ENCODE measurements at places on chromosomes 7 and 10.

- DNase-seq = peak; percentile 58
These were observed 111.1 kb upstream of the TCF7L2 start for GRCh38 chr10:112838784-112839481.

- no peak for DNase-seq
These were observed 174.2 kb upstream of the INSYN2A start for GRCh38 chr10:127370601-127371000.

GRCh38 chr10:97796651-97797050, 24.9 kb upstream of the SFRP5 start:
- DNase-seq = no peak

DNA sequence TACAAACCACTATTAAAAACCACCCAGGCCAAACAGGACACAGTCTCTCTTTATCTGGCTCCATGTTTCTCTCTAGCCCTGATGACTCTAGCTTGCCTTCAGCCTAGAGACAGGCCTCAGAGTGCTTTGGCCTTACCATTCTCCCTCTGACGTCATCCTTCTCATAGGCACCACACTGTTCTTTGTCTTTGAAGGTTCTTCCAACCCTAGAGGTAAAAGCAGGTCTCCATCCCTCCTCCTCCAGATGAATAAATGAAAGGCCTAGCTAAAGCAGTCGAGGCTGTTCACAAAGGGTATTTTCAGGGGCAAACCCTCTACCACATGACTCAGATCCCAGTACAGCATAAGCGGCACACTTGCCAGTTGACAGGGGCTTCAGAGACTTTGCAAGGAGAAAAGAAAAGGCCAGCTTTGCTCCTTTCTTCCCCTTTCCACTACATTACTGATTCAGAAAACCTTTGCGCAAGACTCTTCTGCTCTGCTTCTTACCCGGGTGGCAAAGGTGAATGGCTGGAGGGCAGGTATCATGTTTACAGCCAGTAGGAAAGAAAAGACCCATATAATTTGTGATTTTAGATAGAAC, 14.8 kb downstream of the NFE2L3 start:
- DNase-seq = peak; percentile 9

GRCh38 chr7:80207501-80207900, 72.9 kb downstream of the GNAI1 start:
- DNase-seq = no peak

GRCh38 chr10:16663444-16663843, 141.8 kb upstream of the C1QL3 start:
- no peak for DNase-seq

GRCh38 chr7:26480156-26480555, 188.5 kb downstream of the SNX10 start:
- no peak for DNase-seq

DNA sequence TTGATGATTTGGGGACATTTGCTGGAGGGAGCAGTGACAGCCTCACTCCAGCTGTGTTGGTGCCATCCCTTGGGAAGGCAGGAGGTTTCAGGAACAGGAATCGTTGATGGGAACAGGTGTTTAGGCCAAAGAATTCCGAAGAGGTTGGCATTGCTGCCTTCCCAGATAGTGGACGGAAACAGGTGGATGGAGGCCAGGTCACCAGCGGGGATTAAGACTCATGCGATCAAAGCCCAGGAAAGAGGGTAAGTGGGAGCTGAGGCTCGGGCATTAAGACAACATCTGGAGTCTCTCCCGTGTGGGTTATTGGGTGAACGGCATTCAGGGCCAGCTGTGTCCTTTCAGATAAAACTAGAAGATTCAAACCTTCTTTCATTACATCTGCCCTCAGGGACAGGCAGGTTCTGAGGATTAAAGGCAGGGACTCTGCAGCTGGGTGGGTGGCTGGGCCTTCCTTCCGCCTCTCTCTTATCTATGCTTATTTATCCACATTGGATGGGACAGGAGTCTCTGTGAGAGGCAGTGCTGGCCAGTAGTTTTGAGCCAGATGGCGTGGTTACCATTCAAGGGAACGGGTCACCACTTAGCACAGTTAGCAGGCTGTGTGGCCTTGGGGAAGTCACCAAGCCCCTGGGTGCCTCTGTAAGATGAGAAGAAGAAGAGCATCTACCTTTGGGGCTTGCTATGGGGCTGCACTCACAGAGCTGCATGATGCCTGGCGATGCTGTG, 67.6 kb downstream of the INSIG1 start:
- no peak for DNase-seq

- DNase-seq = no peak
These were observed 30.1 kb upstream of the ZNF488 start for GRCh38 chr10:47414227-47414592.

GRCh38 chr10:25811052-25811685, 122.9 kb upstream of the MYO3A start:
- no peak for DNase-seq

DNA sequence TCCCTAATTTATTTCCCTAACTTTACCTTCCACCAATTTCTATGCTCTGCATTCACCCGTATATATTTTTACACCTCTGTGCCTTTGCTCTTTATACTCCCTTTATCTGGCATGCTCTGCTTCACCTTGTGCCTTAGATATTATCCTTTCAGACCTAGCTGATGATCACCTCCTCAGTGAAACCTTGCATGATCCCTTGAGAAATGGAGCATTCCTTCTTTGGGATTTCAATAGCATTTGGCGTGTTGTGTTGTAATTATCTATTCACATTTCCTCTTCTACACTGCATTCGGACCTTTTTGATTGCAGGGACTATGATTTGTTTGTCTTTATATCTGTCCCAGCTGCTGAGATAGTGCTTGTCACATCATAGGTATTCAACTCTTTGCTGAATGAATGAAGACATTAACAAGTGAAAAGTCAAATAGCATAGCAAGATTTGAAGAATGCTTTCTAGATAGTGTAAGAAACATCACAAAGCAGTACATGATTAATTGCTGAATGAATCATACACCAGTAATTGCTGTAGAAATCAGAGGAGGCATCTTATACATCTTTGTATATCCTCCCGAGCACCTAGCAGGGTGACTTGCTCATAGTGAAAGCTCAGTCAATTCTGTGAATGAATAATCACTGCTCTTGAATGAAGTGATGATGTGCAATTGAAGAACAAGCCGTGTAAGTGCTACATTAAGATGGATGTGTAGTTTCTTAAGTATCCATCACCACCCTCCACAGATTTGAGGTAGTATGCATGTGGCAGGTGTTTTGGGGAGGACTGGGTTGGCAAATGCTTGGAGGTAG, 2.0 kb upstream of the TM9SF3 start:
- DNase-seq = no peak

DNA sequence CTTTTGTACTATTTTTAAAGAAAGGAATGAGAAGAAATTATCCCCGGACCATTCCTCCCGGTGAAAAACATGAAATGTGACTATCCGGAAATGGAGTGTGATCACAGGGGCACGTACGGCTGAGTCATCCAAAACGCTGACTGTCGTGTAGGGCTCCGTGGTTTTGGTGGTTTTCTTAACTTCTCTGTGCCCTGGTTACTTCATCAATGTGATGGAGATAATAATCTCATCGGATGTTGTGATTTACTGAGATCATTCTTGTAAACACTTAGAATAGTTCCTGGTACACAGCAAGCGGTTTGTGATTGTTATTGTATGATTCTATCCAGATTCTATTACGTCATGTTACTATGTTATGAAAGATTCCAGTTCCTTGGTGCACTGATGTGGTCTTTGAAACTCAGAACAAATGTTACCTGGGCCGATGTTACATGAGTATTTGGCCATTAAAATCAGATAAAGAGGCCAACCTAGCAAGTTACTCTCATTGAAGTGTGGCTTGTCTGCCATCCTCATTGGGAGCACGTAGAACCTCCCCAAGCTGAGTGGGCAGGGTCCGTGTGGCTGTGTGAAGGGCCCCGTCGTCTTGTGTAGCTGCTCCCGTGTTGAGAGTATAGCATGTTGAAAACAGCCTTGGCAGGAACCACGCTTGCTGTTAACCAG, 99.5 kb downstream of the CAMK1D start:
- DNase-seq = no peak

DNA sequence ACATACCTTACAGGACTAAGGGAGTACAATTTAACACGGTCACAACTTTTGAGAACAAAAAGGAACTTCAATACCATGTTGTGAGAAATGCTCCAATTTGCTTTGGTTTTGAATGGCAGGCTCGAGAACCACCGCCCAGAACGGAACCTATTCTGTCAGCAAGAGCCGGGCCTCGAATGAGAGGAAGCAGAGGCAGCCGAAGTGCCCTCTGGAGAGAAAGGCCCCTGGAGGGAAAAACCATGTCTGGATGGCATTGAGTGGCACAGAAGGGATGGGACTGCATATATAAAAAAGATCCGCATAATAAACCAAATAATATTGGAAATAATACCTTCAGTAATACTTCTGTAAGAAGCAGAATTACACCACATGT, 85.6 kb downstream of the CHST15 start:
- no peak for DNase-seq

DNA sequence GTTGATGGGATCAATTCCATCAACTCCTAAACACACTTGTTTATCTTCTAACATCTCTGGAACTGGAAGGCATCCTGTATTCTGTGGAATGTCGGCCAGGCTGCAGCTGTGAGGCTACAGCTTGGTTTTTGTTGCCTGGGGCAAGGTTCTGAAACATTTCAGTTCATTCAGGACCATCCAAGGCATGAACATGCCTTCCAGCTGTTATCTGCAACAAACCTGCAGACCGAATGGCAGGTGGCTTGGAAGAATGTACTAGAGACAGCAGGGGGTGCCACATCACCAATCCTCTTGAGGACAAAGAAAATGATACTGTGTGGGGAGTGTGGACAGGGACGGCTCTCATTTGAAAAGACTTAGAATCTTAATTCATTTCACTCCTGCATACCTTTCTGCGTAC, 12.4 kb downstream of the PAPOLB start:
- DNase-seq = peak; percentile 88

GRCh38 chr10:25561758-25562157, 372.3 kb upstream of the MYO3A start:
- DNase-seq = no peak

DNA sequence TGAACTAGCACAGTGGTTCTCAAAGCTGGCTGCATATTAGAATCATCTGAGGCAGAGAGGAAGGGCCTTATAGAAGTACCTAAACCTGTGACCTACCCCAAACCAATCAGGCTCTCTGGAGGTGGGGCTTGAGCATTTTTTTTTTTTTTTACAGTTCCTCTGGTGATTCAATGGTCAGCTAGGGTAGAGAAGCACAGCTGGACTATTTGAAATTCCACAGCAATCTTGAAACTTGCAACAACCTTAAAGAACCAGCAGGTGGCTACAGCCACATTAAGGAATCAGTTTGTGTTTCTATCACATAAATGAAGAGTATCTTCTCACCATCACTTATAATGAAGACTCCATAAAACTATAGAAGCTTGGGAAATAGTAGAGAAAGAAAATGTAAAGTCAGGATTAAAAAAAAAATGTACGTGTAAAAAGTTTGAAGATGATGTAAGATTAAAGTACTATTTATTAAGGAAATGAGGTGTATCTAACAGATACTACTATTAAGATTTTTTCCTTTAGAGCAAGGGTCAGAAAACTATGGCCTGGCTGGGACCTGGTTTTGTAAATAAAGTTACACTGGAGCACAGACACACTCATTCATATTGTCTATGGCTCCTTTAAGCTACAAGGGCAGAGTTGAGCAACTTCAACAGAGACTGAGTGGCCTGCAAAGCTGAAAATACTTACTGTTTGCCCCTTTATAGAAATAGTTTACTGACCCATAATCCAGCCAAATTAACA, 3.8 kb downstream of the RTKN2 start:
- peak; percentile 89 for DNase-seq

DNA sequence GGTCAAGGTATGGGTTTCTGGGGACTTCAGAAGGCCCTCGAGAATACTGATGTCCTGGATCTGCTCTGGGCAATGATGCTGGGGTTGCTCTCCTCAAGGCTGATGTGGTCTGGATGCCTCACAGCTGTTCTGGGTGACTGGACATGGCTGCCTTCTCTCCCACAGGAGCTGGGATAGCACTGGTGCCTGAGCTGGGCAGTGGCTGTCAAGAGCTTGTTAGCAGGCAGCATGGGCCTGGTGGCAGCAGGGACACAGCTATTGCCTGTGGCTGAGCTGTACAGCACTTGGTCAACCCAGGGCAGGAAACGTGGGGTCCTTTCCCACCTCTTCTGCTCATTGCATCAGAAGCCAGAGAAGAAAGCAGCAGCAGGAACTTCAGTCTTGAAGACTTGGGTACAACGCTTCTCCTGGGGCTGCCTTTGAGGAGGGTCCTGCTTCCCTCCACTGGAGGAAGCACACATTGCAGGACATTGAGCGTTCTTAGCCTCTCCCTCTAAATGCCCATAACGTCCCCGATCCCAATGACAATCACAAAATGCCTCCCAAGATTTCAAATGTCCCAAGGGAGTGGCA, 13.0 kb downstream of the ADCYAP1R1 start:
- DNase-seq = peak; percentile 36

DNA sequence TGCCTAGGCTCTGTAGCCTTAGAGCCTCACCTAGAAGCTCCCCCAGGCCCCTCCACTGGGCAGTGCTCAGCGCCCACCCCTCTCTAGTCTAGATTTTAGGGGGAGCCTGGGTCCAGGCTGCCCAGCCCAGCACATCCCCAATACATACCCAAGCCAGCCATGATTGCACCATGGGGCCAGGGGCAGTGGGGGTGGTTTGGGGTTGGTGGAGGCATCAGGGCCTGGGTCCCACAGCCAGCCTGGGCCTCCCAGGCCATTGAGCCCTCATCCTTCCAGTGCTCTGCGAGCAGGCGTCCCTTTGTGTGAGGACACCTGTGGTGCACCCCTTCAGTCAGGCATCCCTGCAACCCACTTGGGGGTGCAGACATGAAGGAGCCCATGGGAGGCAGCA, 76.9 kb upstream of the RET start:
- no peak for DNase-seq

DNA sequence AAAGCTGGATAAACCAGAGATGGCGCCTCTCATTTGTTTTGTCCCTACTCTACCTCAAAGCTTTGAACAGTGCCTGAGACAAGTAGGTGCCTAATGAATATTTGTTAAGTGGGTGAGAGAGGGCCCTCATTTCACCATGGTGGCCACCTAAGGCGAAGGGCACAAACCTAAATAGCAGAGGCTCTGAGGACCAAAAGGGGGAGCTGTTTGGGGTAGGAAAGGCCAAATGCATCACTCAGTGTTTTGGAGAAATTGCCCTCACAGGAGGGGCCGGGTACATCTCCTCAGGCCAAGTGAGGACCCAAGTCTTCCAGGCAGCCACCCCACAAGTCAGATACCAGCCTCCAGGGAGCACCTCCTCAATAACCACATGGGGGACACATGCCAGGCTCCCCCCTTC, 14.0 kb downstream of the IMPDH1 start:
- no peak for DNase-seq

- DNase-seq = no peak
These were observed 126.7 kb upstream of the ZMIZ1 start for GRCh38 chr10:78942091-78942501.

- DNase-seq = no peak
These were observed 1.6 kb upstream of the ALOX5 start for GRCh38 chr10:45372251-45372951.

- DNase-seq = no peak
These were observed 613.1 kb downstream of the KCNMA1 start for GRCh38 chr10:77024461-77024860.
